ENCODE measurements at places on chromosomes 5 and 9.

GRCh38 chr5:98110282-98110691 lies 663.2 kb upstream of the RGMB start:
- DNase-seq = no peak

DNA sequence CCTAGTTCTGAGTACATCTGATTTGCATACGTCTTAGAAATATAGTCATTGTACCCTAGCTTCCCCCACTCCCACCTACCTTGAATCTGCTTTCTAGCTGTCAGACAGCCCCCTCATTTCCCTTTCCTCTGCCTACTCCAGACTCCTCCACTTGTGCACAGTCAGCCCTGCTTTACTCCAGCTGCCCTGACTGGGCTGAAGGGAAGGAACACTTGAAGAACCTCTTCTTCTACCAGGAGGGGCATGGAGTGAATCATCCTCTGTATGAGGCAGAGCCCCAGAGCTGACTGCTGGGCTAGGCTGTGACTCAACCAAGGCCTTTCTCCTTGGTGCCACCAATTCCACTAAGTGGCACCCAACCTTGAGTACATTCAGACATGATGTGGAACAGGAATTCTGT lies 18.1 kb upstream of the ZFR start:
- DNase-seq = peak; percentile 51

DNA sequence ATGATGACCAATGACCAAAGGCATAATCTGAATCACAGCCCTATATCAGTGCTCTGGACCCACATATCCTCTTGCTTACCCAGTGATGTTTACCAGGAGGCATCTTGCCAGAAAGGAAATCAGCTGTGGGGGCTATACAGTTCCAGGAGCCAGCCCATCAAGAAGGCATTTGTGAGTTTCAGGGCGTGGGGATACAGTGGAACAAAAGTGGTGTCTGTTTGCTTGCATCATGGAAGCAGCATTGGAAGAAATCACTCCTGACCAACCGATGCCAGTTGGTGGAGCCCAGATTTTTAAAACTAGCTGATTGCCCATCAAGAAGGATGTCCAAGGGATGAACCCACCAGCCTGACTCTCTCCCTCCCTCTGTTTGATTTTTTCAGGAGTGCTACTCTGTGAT lies 106.5 kb upstream of the EGFLAM start:
- DNase-seq = no peak

GRCh38 chr5:172790496-172790889 lies 19.5 kb upstream of the DUSP1 start:
- DNase-seq = no peak

- DNase-seq = no peak
Observed at GRCh38 chr5:73204332-73204731, 31.3 kb downstream of the TMEM174 start.

GRCh38 chr9:133715295-133715865 lies 22.8 kb downstream of the SARDH start:
- no peak for DNase-seq

- no peak for DNase-seq
Observed at GRCh38 chr9:19498015-19498414, 89.2 kb downstream of the ACER2 start.
